GM13976 (cell line): ENCODE measurements at places on chromosomes 4 and X.

DNA sequence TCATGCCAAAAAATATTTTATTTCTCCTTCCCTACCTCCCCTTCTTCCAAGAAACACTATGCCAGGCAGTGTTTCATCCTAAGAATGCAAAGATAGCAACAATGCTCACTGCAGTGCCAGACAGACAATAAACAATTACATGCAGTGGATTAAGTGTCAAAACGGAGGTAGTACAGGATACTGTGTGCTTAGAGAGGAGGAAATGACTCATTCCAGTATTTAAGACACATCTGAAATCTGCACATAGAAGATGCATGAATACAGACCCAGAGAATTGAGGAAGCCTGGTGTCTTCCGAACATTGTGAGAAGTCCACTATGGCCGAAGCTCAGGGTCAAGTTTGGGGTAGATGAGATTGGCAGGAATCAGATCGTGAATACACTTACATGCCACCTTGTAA lies 326.4 kb downstream of the PPP3CA start:
- no peak for DNase-seq

DNA sequence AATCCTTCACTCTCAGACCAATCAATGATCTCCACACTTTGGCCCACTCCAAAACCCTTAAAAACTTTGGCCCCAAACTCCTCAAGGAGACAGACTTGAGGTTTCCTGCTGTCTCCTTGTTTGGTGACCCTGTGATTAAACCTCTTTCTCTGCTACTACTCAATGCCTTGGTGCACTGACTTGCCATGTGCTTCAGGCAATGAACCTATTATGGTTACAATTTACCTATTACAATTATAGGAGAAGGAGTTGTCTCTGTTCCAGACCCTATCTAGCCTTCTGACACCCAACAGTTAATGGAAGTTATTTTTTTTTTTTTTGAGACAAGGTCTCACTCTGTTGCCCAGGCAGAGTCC lies 263.1 kb downstream of the STIM2 start:
- DNase-seq, result no peak

- DNase-seq, result no peak
Observed at GRCh38 chr4:131296192-131296591, 1852.9 kb upstream of the PCDH10 start.

- no peak for DNase-seq
Observed at GRCh38 chr4:101818362-101818761, 27.8 kb downstream of the BANK1 start.

GRCh38 chr4:77473509-77473908 lies 132.1 kb upstream of the CXCL13 start:
- peak; percentile 38 for DNase-seq

GRCh38 chr4:123822353-123822752 lies 425.8 kb downstream of the SPRY1 start:
- no peak for DNase-seq
